ENCODE measurements at places on chromosomes 5 and 9.

DNA sequence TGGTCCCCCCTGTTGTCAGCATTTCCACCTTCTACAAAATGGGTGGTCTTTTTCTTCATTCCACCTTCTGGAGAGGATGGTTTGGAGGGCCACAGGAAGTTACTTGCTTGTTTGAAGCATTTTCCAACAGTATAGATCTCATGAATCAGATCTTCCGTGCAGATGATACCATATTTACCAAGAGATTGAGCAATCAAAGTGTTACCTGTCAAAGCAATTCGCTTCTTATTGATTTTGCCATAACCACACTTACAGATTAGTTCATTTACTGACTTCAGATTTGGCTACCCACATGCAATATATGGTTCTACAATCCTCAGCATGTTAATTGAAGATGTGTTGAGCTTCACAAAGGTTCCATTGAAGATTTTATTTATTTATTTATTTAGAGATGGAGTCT, 14.0 kb upstream of the TEX48 start:
- DNase-seq, result no peak

GRCh38 chr5:142455856-142456255, 131.0 kb upstream of the SPRY4 start:
- no peak for DNase-seq

- DNase-seq, result no peak
Observed at GRCh38 chr5:141997358-141997960, 15.4 kb downstream of the GNPDA1 start.

GRCh38 chr9:100216178-100216787, 117.2 kb downstream of the INVS start:
- no peak for DNase-seq

DNA sequence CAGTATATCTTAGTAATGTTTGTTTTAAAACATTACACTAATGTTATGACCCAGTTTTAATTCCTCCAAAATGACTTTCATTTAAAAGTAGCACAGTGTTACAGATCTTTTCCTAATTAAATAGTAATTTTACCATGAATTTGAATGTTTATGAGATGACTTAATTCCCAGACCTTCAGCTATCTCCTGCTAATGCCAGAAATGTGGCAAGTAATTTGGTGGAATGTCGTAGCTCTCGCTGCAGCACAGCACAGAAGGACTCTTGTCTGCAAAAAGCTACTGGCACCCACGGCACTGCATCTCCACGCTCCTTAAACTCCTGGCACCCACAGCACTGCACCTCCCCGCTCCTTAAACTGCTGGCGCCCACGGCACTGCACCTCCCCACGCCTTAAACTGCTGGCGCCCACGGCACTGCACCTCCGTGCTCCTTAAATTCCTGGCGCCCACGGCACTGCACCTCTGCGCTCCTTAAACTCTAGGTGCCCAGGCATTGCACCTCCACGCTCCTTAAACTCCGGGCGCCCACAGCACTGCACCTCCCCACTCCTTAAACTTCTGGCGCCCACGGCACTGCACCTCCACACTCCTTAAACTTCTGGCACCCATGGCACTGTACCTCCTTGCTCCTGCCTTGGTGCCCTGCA, 163.1 kb downstream of the CDK5RAP2 start:
- no peak for DNase-seq

GRCh38 chr9:111150181-111150580, 111.9 kb upstream of the LPAR1 start:
- no peak for DNase-seq

DNA sequence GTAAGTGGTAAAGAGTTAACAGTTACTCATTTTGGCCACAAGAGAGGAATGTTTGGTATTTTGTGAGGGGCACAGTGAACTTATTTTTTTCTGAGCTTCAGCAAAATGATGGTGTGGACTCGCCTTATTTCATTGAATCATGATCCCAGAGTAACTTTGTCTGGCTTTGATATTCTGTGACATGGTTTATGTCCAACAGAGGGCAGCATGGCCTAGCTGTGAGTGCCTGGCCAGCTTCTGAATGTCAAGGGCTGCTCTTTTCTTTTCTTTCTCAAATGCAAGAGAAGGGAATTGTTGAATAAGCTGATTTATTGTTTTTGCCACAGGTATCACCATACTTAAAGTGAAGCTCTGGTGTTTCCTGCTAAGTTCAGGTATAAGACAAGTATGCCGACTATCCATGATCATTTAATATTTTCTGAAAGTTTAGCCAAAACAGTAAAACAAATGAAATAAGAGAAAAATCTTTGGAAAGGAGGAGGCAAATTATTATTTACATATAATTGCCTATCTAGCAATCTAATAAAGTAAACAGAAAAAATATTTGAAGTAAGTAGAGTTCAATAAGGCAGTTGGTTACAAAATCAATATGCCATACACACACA, 31.7 kb downstream of the MRPL22 start:
- DNase-seq, result no peak

DNA sequence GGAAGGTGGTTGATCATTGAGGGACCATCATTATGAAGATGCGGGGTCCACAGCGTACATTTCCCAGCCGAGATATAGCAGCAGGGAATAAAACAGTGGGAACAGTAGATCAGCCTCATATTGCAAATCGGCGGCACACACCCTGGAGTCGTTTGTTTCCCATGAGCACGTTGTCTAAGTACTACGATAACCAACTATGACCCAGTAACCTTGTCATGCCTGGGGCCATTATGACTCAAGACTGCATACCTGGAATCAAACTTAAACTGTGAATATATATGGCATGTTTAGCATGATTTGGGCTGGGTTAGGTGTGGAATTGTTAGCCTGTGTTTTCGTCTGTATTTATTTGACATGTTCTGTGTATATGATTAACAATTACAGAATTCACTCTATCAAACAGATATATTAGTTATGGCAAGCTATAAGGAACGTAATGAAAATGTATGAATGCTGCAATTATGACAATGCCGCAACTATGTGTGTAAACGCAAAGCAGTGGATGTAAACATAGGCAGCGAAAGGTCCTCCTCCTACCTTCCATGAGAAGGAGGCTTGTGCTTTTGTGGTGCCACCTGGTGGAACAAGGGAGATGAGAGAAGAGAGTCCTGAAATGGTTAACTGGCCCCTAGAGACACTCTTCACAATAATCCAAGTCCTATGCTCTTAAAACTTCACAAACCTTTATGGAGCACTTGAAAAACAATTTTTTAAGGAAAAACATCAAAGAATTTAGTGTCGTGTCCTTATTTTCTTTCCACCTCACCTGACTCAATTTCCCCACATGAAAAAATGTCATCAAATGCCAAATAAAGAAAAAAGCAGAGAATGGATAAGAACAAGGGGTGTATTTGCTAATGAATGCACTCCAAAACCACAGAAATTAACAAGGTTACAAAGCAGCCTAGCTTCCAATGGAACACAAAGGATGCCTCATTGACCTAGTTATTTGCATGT, 47.1 kb downstream of the SEMA5A start:
- DNase-seq, result no peak

DNA sequence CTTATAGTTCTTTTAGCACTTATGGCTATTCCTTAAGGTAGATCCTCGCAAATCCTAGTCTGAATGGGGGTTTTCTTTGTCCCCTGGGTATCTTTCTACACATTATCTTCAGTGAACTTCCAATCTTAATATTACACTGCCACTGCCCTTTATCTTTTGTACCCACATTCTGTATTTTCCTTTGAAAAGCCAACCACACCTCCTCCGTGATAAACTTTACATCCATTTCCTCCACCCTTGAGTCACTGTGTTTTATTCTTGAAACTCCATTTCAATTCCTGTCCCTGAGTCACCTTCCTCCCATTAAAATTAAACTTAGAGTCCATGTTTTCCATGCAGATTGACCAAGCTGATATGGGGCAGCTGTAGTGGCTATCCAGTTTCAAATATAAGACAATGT, 43.2 kb upstream of the RICTOR start:
- DNase-seq, result no peak

DNA sequence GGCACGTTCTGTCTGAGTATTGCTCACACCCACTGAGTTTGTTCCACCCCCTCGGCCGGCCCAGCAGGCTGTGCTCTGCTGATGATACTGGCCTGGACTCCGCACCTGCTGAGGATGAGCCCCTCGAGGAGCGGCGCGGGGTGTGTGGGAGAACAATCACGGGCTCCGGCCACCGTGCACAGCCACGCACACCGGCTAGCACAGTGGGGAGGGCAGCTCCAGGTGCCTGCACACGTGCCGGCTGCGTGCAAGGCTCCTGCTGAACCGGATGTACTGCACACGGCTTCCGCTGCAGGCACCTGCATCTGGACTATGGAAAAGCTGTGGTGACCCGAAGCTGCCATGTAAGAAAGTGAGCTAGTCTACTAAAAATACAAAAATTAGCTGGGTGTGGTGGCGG, 485.2 kb upstream of the CDH9 start:
- no peak for DNase-seq

DNA sequence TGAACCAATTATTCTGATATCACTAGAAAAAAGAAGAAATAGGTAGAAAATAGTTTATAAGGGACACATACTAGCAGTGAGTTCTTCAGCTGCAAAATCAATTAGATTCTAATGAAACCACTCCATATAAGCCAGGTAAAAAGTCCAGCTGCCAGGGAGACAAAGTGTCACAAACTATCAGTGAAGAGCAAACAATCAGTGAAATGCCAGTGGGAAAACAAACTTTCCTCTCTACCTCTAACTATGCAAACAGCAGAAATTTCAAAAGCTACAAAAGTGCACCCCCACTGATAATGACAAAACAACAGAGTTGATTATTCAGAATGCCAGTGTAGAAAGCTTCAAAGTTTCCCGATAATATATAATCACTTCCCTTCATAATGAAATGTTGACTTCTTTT, 637.2 kb upstream of the ITGA1 start:
- DNase-seq, result no peak

GRCh38 chr5:163162645-163163044, 274.8 kb upstream of the CCNG1 start:
- DNase-seq, result no peak

- DNase-seq, result no peak
Observed at GRCh38 chr5:38536968-38537367, 19.5 kb downstream of the LIFR start.

Data from suprapubic skin (tissue), 4 donors.